ENCODE measurements at places on chromosomes 6 and 20. TPM values are rescaled to one million over a fixed set of nuclear protein-coding genes. Genes with fewer than 3 reads are reported as not detected.

- H3K4me3 ChIP-seq, result no peak overlapping the region
- H3K36me3 ChIP-seq, result peaks cover 20% of the 10 kb centered on the region
- no peaks in the 10 kb centered on the region for H3K4me1 ChIP-seq
- no peak overlapping the region for H3K27ac ChIP-seq
- H3K27me3 ChIP-seq, result no peaks in the 10 kb centered on the region
- no peak for DNase-seq
Measured at GRCh38 chr6:144544266-144544830, 259.2 kb downstream of the UTRN start.

- no peak overlapping the region for H3K4me3 ChIP-seq
- no peaks in the 10 kb centered on the region for H3K27me3 ChIP-seq
- no peak overlapping the region for H3K27ac ChIP-seq
- H3K36me3 ChIP-seq, result no peaks in the 10 kb centered on the region
- H3K4me1 ChIP-seq, result no peaks in the 10 kb centered on the region
- no peak for DNase-seq
Measured at GRCh38 chr6:137919837-137920730, 53.0 kb downstream of the TNFAIP3 start.

GRCh38 chr6:44128020-44128917 lies 915 bp downstream of the TMEM63B start:
- H3K27me3 ChIP-seq, result no peaks in the 10 kb centered on the region
- H3K27ac ChIP-seq, result peak overlapping the region; percentile 77
- DNase-seq, result peak; percentile 23

DNA sequence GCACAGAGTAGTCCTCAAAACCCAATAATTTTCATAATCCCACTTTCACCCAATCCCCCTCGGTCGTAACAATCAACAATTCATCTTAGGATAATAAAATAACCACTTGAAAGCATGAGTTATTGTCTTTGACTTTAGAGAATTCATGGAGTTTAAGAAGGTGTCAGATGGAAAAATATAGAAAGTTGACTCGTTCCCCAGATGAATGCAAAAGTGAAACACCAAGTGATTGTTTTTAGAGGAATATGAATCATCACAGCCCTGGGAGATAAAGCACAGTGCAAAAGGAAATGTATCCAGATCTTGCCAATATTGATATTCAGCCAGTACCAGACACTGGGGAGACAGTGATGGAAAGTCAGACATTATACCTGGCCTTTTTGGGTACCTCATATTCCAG lies 860.5 kb downstream of the DHX35 start:
- H3K27ac ChIP-seq, result no peak overlapping the region
- DNase-seq, result no peak
- H3K4me1 ChIP-seq, result peaks cover 3% of the 10 kb centered on the region
- H3K4me3 ChIP-seq, result no peak overlapping the region
- H3K27me3 ChIP-seq, result no peaks in the 10 kb centered on the region

GRCh38 chr6:37618916-37619590 lies 78.6 kb downstream of the MDGA1 start:
- H3K36me3 ChIP-seq, result no peaks in the 10 kb centered on the region
- H3K4me3 ChIP-seq, result no peak overlapping the region
- H3K4me1 ChIP-seq, result no peaks in the 10 kb centered on the region
- DNase-seq, result no peak
- H3K27me3 ChIP-seq, result peaks cover 9% of the 10 kb centered on the region

- DNase-seq, result no peak
- H3K4me3 ChIP-seq, result no peak overlapping the region
- H3K27ac ChIP-seq, result no peak overlapping the region
- peaks cover 15% of the 10 kb centered on the region for H3K4me1 ChIP-seq
Measured at GRCh38 chr6:156988276-156989158, 211.3 kb downstream of the ARID1B start.

DNA sequence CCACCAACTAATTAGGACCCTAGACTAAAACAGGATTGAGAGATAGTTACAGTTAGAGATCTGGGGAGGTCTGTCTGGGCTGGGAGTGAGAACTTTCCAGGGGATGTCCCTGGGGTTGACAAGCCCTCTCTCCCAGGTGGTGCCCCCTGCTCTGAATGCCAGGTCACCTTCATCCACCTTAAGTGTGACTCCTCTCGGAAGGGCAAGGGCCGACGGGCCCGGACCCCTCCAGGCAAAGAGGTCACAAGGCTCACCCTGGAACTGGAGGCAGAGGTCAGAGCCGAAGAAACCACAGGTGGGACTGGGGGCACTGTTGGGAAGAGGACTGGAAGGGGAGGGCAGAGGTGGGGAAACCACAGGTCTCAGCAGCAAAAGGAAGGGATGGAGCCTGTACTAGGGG lies 17.0 kb upstream of the ZNF76 start:
- H3K36me3 ChIP-seq, result no peaks in the 10 kb centered on the region
- H3K27ac ChIP-seq, result no peak overlapping the region
- H3K27me3 ChIP-seq, result no peaks in the 10 kb centered on the region
- no peak overlapping the region for H3K4me3 ChIP-seq
- H3K4me1 ChIP-seq, result peaks cover 9% of the 10 kb centered on the region

GRCh38 chr6:114033606-114034005 lies 62.7 kb upstream of the HDAC2 start:
- no peaks in the 10 kb centered on the region for H3K36me3 ChIP-seq
- peaks cover 20% of the 10 kb centered on the region for H3K27me3 ChIP-seq
- DNase-seq, result no peak
- H3K27ac ChIP-seq, result no peak overlapping the region

- no peaks in the 10 kb centered on the region for H3K36me3 ChIP-seq
- DNase-seq, result no peak
- H3K4me1 ChIP-seq, result no peaks in the 10 kb centered on the region
- no peaks in the 10 kb centered on the region for H3K27me3 ChIP-seq
- no peak overlapping the region for H3K27ac ChIP-seq
Measured at GRCh38 chr6:71463061-71463460, 174.4 kb downstream of the OGFRL1 start.

DNA sequence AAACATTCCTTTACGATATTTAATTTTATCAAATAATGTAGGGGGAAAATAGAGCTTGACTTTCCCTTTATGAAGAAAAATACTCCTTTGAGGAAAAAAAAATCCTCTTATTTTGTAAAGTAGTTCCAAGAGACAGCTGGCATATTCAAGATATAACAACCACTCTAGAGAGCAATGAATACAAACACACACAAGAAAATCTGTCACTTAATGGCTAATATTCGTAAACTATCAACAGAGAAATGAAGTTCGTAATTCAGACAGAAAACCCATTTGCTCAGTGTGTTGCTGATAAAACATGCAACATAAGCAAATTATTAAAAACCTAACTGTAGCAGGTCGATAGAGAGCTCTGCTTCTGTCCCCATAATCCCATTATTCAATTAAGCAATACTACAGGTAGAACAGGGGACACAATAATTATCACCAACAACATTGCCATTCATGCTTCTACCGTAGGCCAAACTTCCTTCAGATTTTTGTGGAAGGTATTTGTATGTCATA lies 714.4 kb upstream of the MARCKS start:
- H3K4me3 ChIP-seq, result no peak overlapping the region
- H3K27ac ChIP-seq, result no peak overlapping the region
- H3K4me1 ChIP-seq, result no peaks in the 10 kb centered on the region
- H3K27me3 ChIP-seq, result no peaks in the 10 kb centered on the region
- DNase-seq, result no peak

The TSHZ2 gene
- 5.6 TPM for total RNA-seq

The OR2W1 gene
- not detected for total RNA-seq

The C6orf58 gene
- not detected for total RNA-seq

The FAM110A gene
- 8.6 TPM for total RNA-seq

The KHDC1L gene
- total RNA-seq, result not detected

The FAM217A gene
- not detected for total RNA-seq

The SLC22A7 gene
- not detected for total RNA-seq

The EFCAB8 gene
- 0.83 TPM for total RNA-seq

Measured in lung (tissue), 17 donors.